Left renal pelvis (tissue), 4 donors: ENCODE measurements at places on chromosomes 12 and 14. TPM values are rescaled to one million over a fixed set of nuclear protein-coding genes. Genes with fewer than 3 reads are reported as not detected.

DNA sequence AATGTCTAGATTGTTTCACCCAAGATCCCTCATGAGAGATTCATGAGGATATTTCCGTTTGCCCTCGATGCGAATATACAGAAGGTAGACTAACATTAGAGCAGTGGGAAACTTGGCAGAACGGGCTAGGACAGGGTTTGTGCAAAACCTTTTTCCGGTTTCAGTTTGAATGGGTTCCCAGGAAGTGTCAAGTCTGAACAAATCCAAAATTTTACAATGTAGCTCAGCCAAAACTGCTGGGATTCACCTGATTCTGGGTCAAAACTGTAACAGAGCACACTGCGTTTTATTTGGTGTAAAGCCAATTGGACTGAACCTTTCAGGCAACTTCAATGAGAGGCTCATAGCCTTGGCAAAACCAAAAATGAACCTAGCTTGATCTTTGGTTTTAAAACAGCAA is 337.8 kb upstream of the DIO2 start:
- no peak for DNase-seq

DNA sequence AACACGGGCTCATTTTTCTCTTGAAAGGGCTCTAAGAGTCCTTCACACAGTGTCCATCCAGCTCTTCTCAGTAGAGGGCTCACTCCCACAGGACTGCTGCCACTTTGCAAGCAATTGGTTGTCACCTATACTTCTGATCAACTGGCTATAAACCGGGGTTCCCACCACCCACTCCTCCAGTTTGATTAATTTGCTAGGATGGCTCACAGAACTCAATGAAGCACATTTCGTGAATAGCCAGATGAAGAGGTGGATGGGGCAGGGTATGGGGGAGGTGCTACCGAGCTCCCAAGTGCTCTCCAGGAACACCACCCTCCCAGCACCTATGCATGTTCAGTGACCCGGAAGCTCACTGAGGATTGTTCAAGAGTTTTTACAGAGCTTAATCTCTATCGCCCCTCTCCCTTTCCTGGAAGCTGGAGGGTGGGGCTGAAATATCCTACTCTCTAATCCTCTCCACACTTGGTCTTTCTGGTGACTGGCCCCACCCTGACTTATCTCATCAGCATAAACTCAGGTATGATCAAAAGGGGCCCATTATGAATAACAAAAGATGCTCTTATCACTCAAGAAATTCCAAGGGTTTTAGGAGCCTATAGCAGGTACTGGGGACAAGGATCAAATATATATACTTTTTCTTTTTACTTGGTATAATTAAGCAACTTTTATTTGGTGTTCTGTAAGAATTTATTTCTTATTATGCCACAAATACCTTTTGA is 13.9 kb upstream of the EGLN3 start:
- DNase-seq: no peak

DNA sequence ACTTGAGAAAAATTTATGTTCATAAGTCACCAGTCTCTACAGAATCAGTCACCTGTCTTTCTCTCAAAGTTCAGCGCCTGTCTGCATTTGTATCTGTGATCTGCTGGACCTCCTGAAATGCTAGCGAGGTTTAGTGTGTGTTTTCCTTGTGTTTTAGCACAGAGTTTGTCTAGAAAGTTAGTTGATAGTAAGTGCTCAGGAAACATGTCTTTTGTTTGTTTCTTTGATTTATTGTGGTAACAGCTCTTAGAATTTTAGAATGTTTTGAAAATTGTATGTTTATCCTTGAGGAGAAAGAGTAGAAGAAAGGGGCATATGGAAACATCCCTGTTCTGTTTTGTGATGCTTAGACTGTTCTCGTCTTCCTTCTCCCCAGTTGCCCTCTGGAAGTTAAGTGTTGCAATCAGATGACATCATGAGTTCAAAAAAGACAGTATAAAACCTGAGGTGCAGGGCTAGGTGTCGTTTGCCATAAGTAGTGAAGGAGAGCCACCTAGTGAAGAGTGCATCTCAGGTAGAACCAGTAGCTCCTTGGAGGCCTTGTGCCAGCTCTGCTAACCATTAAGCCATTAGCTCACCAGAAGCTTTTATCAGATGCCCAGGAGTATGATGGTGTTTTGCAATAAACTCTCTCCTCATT is 44.8 kb downstream of the FBXW8 start:
- DNase-seq: no peak

DNA sequence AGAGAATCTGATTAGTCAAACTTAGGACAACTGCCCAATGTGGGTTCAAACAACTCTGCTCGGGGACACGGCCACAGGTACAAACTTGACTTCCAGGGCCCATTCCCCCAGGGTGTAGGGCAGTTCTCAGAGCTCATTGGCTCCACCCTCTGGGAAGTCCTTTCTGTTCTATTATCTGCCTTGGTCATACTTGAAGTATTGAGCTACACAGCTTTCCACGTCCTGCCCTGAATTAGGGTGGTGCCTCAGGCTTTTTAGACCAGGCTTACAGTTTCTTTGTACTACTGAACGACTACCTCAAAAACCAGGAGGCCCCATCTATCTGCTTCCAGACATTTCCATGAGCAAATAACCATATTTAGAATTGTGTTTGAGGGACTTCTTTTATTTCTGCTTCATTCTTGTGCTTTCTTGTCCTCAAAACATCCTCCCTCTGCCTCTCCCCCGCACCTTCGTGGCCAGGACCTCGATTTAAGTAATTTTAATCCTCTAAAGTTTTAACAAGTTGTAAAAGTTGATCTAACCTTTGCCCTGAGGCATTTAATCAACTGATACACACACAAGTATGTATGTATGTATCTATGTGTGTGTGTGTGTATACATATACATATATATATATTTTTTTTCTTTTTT is 281.7 kb upstream of the AMIGO2 start:
- no peak for DNase-seq

DNA sequence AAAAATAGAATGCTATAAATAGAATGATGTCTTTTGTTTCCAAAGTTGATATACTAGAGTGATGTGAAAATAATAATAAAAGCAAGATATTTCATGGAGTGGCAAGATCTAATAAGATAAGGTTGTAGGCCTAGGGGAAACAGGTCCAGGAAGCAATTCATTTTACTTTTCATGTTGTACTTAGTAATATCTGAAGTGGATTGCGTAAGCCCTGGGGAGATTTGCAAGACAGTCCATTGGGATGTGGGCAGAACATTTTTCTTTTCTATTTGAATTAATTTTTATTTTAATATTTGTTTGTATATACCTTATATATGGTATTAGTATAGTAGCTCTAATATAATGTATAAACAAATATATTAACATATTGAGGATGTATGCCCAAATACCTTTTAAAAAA is 7.5 kb downstream of the NUBPL start:
- DNase-seq: no peak

- no peak for DNase-seq
These were observed 93.2 kb downstream of the FBXO33 start for GRCh38 chr14:39339003-39339402.

- no peak for DNase-seq
These were observed 96.0 kb downstream of the ZFP36L1 start for GRCh38 chr14:68696721-68697495.

DNA sequence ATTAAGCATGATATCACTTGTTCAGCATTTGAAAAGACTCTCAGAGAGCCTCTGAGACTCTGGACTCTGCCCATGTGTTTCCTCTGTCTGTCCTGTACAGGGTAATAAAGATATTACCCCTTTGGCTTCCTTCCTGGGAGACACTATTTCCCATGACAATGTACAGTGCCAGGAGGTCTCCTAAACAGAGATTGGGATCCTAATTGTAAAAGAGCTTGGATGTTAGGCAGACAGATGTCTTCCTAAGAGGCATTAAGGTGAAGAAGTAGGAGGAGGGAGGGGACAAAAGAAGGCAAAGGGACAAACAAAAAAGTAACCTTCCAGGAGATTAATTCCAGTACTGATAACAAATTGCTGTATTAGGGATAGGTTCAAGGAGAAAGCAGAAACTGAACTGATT is 45.5 kb upstream of the NAV3 start:
- DNase-seq: no peak

DNA sequence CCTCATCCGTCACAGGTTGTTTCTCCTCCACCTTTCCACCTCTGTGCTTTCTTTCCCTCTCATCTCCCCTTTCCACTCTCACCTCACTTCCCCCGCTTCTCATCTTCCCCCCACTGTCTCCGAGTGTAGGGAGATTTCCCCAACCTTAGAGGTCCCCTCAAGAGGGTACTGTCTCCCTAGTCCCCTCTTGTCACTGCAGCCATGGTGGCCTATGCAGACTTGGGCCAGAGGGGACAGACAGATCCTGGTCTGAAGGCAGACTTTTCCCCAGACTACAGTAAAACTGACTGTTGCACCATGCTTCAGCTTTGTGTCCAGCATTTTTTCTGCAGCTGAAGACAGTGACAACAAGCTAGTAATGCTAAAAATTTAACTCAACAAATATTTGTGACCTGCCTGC is 41.2 kb downstream of the KANSL2 start:
- DNase-seq: no peak

DNA sequence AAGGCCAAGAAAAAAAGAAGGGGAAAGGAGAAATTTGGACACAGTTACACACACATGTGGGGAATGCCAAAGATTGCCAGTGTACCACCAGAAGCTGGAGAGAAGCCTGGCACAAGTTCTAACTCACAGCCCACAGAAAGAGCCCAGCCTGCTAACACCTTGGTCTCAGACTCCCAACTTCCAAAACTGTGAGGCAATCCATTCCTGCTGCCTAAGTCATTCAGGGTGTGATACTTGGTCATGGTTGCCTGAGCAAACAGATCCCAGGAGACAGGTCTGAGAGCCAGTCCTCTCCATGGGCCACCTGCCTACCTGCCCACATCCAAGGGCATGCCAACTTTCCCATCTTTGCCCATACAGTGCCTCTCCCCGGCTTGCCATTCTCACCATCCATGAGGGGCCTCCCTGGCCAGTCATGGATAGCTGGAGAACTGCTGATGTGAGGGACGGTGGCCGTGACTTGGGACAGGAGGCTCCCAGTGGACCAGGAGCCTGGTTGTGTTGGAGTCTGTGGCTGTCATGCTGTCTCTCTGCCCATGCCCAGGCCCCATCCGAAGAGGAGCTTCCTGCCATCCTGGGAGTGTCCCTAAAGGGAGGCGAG is 198.0 kb upstream of the RTL1 start:
- no peak for DNase-seq

GRCh38 chr14:21298358-21298757 is 18.5 kb downstream of the RPGRIP1 start:
- DNase-seq: no peak

The OTUB2 gene
- polyA plus RNA-seq: 4.7 TPM

The OR6S1 gene
- not detected for polyA plus RNA-seq

The CACNA2D4 gene
- polyA plus RNA-seq: 1.9 TPM
